IMR-90 (cell line): ENCODE measurements at places on chromosomes 11 and 22.

GRCh38 chr22:47552024-47552423, 789.6 kb downstream of the TBC1D22A start:
- H3K4me1 ChIP-seq: no peaks in the 10 kb centered on the region
- DNase-seq: no peak
- no peaks in the 10 kb centered on the region for H3K27me3 ChIP-seq

GRCh38 chr11:100925935-100926334, 203.7 kb downstream of the PGR start:
- no peak overlapping the region for H3K27ac ChIP-seq
- DNase-seq: peak; percentile 89
- H3K27me3 ChIP-seq: no peaks in the 10 kb centered on the region
- peaks cover 10% of the 10 kb centered on the region for H3K4me1 ChIP-seq
- no peaks in the 10 kb centered on the region for H3K36me3 ChIP-seq

DNA sequence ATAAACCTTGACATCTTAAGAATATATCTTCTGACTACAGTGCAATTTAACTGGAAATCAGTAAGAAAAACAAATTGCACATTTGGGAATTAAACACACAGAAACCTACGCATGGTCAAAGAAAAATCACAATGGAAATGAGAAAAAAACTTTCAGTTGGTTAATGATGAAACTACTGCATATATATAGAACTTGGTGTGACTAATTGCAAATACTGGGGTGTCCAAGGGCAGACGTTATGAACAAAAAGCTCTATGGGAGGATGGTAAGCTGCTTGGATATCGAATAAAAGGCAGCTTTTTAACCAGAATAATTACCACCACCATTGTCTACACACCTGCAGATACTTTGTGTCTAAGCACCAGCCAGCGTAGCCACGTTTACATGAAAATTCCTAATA, 791 bp downstream of the GDPD4 start:
- no peaks in the 10 kb centered on the region for H3K36me3 ChIP-seq
- H3K4me1 ChIP-seq: no peaks in the 10 kb centered on the region
- DNase-seq: no peak
- H3K27me3 ChIP-seq: no peaks in the 10 kb centered on the region
- no peak overlapping the region for H3K27ac ChIP-seq

- peaks cover 12% of the 10 kb centered on the region for H3K36me3 ChIP-seq
- peaks cover 8% of the 10 kb centered on the region for H3K4me1 ChIP-seq
Measured at GRCh38 chr22:42172773-42173172, 42.2 kb upstream of the CYP2D6 start.

DNA sequence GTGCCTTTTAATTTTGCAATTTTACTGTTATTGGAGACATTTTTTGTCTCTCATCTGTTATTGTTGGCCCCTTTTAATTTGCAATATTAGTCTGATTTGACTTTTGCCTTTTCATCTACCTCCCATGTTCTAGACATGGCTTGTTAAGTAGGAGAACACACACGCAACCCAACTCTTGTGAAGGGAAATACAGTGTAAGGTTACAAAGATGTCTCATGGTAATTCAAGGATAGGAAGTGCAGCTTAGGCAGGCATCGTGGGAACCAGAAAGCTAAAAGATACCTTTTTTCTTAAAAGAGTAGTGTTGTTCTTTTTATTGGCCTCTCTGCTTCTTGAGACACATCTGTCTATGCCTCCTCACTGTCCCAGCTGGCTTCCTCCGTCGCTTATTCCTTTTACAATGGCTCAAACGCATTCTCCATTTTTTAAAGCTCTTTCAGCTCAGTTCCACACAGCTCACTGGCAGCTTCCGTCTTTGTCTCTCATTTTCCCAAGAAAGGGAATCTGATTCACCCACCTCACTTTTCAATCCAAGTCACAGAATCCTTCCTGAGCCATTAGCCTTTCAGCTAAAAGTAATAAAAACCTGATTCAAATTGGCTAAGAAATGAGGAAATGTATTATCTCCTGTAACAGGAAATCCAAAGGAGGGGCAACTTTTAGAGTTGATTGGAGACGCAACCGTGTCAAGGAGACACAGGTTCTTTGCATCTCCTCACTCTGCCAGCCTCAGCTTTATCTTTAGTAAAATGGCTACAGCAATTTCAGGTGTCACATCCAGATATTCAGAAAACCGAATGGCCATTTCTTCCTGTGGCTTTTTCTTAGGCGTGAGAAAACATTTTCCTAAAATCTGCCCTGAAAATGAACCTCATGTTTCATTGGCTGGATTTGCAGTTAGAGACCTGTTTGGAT, 57.2 kb downstream of the SIK2 start:
- no peak for DNase-seq
- H3K27me3 ChIP-seq: no peaks in the 10 kb centered on the region
- H3K27ac ChIP-seq: no peak overlapping the region
- H3K36me3 ChIP-seq: peaks cover 5% of the 10 kb centered on the region

DNA sequence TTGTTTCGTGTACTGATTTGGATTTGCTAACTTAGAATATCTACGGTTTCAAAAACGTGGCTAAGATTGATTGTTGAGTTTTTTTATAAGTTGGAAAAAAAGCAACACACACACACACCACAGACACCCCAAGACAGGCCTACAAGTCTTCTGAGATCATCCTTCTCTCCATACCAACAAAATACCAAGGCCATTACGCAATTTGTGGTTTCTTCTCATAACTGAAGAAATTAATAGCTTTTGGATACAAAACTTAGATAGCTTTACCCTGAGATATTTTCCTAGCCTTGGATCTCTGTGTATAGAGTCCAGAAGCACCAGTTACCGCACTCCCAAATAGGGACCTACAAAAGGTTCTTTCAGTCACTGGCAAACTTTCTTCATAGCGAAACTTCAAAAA, 113.6 kb downstream of the SIK3 start:
- H3K27me3 ChIP-seq: no peaks in the 10 kb centered on the region
- H3K4me1 ChIP-seq: peaks cover 11% of the 10 kb centered on the region
- DNase-seq: peak; percentile 98
- no peaks in the 10 kb centered on the region for H3K36me3 ChIP-seq
- no peak overlapping the region for H3K27ac ChIP-seq

- no peak for DNase-seq
- no peaks in the 10 kb centered on the region for H3K27me3 ChIP-seq
- H3K4me1 ChIP-seq: peaks cover 10% of the 10 kb centered on the region
Measured at GRCh38 chr22:31579835-31580242, 82.2 kb downstream of the PISD start.

GRCh38 chr11:128171506-128171905, 415.9 kb downstream of the ETS1 start:
- H3K4me3 ChIP-seq: no peak overlapping the region
- no peaks in the 10 kb centered on the region for H3K36me3 ChIP-seq
- DNase-seq: peak; percentile 20
- no peak overlapping the region for H3K27ac ChIP-seq
- H3K4me1 ChIP-seq: peaks cover 2% of the 10 kb centered on the region; the same call in 1 of the 2 replicates

GRCh38 chr11:92702805-92703448, 266.5 kb upstream of the MTNR1B start:
- no peaks in the 10 kb centered on the region for H3K4me1 ChIP-seq
- H3K4me3 ChIP-seq: no peak overlapping the region
- H3K27me3 ChIP-seq: no peaks in the 10 kb centered on the region
- peak; percentile 73 for DNase-seq

- H3K4me3 ChIP-seq: no peak overlapping the region
- DNase-seq: peak; percentile 98
- H3K27me3 ChIP-seq: no peaks in the 10 kb centered on the region
Measured at GRCh38 chr11:19919050-19919561, 206.5 kb downstream of the NAV2 start.

- no peak overlapping the region for H3K27ac ChIP-seq
- DNase-seq: no peak
- no peak overlapping the region for H3K4me3 ChIP-seq
Measured at GRCh38 chr11:70628855-70629844, 230.8 kb downstream of the CTTN start.

DNA sequence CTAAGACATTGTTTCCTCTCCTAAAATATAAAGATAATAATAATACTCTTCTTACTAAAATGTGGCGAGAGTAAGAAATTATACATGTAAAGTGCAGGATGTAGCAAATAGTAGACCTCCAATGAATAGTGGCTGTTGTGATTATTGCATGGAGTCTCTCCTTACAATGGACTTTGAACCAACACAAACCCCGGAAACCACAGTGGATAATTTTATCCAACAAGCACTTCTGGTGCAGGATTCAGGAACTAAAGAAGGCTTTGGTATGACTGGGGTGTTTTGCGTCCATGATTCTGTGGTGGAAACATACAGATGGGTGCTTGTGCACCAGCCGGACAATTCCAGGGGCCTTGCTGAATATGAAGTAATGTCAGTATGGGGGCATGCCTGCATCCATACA, 146.4 kb upstream of the UBASH3B start:
- H3K27me3 ChIP-seq: peaks cover 5% of the 10 kb centered on the region; the same call in 1 of the 2 replicates
- H3K4me3 ChIP-seq: no peak overlapping the region
- no peak overlapping the region for H3K27ac ChIP-seq
- H3K36me3 ChIP-seq: no peaks in the 10 kb centered on the region
- peaks cover 5% of the 10 kb centered on the region; the same call in 1 of the 2 replicates for H3K4me1 ChIP-seq

- H3K4me1 ChIP-seq: 0 out of 2 replicates have a peak, but pooled peaks cover 3% of the 10 kb centered on the region
- no peak for DNase-seq
- H3K36me3 ChIP-seq: no peaks in the 10 kb centered on the region
- peaks cover 19% of the 10 kb centered on the region for H3K27me3 ChIP-seq
Measured at GRCh38 chr11:11146830-11147229, 206.2 kb downstream of the CSNK2A3 start.

DNA sequence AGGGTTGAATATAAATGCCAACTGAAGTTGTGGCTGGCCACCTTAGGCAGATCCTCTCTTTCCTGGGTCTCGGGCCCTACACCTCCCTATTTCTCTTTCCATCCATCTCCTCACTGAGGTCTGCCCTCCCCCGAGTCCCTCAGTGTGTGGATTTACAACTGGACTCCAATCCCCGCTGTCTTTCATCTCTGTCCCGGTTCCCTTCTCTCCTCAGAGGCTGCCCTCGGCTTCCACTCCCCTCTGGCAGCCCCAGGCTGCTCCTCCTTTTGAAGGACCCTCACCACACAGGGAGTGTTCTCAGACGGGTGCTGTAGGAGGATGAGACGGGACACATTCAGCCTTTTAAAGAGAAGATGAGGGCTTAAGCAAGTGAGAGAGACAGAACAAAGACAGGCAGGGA, 167.1 kb downstream of the ST3GAL4 start:
- H3K27me3 ChIP-seq: no peaks in the 10 kb centered on the region; the same call in 1 of the 2 replicates
- no peaks in the 10 kb centered on the region for H3K36me3 ChIP-seq
- H3K4me1 ChIP-seq: no peaks in the 10 kb centered on the region
- DNase-seq: no peak

DNA sequence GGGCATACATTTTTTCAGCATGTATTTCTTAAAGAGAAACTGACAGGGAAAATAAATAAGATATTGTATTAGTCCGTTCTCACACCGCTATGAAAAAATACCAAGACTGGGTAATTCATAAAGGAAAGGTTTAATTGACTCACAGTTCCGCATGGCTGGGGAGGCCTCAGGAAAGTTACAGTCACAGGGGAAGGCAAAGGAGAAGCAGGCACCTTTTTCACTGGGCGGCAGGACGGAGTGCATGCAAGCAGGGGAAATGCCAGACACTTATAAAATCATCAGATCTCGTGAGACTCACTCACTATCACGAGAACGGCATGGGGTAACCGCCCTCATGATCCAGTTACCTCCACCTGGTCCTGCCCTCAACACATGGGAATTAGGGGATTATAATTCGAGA, 44.2 kb downstream of the PPFIA1 start:
- H3K36me3 ChIP-seq: peaks cover 11% of the 10 kb centered on the region
- H3K4me1 ChIP-seq: peaks cover 2% of the 10 kb centered on the region; the same call in 1 of the 2 replicates
- no peak overlapping the region for H3K4me3 ChIP-seq
- DNase-seq: no peak
- H3K27me3 ChIP-seq: no peaks in the 10 kb centered on the region
- no peak overlapping the region for H3K27ac ChIP-seq

DNA sequence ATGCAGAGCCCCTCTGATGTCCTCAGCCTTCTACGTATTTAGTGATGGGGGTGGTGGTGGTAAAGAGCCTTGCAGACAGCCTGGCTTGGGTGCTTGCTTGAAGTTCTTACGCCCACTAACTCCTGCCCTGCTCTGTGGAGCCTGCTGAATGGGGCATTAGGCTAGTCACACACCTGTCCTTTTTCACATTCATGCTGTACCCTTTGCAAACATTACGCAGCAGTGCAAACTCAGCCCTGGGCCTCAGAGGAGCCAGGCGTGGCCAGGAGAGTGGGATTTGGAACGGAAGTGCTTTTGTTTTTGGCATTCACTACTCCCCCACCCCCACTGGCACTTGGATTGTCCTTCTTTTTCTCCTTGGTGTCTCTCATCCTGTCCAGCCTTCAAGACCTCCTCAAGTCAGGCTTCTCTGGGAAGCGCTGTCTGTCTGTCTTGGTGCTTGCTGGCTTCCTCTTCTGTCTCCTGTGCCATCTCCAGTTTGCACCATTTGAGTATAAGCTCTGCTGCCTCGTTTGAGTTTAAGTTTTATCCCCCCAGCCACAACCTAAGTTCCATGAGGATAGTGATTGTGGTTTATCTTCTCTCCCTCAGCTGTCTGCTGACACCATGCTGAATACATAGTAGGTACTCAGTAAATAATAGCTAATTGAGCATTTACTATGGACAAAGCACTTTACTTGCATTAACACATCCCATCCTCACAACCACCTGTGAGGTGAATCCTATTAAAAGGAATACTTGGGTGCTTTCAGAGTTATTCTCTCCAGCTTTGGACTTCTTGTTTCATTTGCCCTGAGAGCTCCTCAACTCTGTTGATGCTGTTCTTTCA, 26.7 kb downstream of the ZBTB16 start:
- H3K27me3 ChIP-seq: peaks cover 12% of the 10 kb centered on the region
- H3K4me1 ChIP-seq: no peaks in the 10 kb centered on the region
- H3K4me3 ChIP-seq: no peak overlapping the region
- no peaks in the 10 kb centered on the region for H3K36me3 ChIP-seq
- no peak overlapping the region for H3K27ac ChIP-seq

GRCh38 chr11:63719987-63720386, 38.7 kb downstream of the RTN3 start:
- H3K4me3 ChIP-seq: no peak overlapping the region
- H3K36me3 ChIP-seq: peaks cover 4% of the 10 kb centered on the region
- no peaks in the 10 kb centered on the region; the same call in 1 of the 2 replicates for H3K4me1 ChIP-seq
- DNase-seq: peak; percentile 63
- H3K27ac ChIP-seq: no peak overlapping the region

- H3K27me3 ChIP-seq: no peaks in the 10 kb centered on the region
- no peaks in the 10 kb centered on the region for H3K36me3 ChIP-seq
- no peak overlapping the region for H3K4me3 ChIP-seq
Measured at GRCh38 chr11:81005595-81005994, 1564.8 kb upstream of the TENM4 start.

GRCh38 chr11:77413850-77414460, 59.9 kb downstream of the PAK1 start:
- H3K4me1 ChIP-seq: peaks cover 7% of the 10 kb centered on the region
- no peaks in the 10 kb centered on the region for H3K27me3 ChIP-seq
- H3K27ac ChIP-seq: no peak overlapping the region
